Heart left ventricle (tissue), 16 donors: ENCODE measurements at places on chromosomes 11 and 22. TPM values are rescaled to one million over a fixed set of nuclear protein-coding genes. Genes with fewer than 3 reads are reported as not detected.

The C11orf42 gene
- total RNA-seq, result not detected

- no peak for DNase-seq
Observed at GRCh38 chr11:28343304-28344233, 235.4 kb downstream of the METTL15 start.

- DNase-seq, result no peak
Observed at GRCh38 chr11:58564231-58564630, 11.4 kb downstream of the LPXN start.

DNA sequence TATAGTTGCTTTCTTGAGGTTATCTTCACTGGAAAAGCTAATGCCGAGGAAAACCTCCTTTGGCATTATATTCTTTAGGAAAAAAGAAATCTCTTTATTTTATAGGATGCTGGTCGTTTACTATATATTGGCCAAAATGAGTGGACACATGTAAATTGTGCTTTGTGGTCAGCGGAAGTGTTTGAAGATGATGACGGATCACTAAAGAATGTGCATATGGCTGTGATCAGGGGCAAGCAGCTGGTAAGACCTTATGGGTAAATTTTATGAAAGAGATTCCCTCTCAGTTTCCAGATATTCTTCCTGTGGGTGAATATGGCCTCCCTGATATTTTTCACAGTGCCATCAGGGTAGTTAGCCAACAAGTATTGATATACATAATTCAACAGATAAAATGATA is 29.4 kb upstream of the TTC36 start:
- no peak for DNase-seq

- peak; percentile 31 for DNase-seq
Observed at GRCh38 chr11:63761931-63762653, 6.5 kb downstream of the ZFTA start.

DNA sequence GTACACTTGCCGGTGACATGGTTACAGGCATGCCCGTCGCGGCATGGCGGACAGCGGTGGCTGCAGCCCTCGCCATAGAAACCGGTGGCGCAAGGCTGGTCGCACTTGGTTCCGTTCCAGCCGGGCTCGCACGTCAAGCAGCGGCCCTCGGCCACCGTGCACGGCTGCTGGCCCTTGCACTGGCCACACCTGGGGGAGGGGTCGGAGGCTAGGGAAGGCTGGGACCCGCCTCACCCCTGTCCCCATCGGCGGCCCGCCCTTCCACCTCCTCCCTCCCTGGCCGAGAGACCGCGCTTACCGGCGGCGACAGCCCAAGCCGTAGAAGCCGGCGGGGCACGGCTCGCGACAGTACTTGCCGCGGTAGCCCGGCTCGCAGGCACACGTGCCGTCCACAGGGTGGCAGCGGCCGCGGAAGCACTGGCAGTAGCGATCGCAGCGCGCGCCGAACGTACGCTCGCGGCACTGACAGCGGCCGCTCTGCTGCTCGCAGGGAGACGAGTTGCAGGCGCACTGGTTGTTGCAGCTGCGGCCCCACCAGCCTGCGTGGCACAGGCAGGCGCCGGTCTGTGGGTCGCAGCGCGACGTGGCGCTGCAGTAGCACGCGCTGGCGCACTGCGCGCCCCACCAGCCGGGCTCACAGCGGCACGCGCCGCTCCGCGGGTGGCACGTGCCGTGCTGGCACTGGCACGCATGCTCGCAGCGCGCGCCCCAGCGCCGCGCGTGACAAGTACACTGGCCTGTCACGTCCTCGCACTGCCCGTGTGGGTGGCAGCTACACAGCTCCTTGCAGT is 6.7 kb downstream of the SCARF2 start:
- DNase-seq, result no peak

- no peak for DNase-seq
Observed at GRCh38 chr11:8838248-8838647, 72.7 kb upstream of the AKIP1 start.

GRCh38 chr11:849104-849824 is 6.6 kb downstream of the TSPAN4 start:
- no peak for DNase-seq

DNA sequence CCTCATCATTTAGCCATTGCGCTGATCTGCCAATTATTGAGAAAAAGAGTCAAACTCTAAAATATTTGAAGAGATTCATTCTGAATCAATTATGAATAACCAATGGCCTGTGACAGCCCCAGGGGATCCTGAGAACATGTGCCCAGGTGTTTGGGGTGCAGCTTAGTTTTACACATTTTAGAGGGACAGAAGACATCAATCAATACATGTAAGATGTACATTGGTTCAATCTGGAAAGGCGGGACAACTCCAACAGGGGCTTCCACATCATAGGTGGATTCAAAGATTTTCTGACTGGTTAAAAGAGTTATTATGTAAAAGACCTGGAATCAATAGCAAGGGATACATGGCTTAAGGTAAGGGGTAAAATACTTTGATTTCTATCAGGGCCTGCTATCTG is 4.9 kb upstream of the MRGPRE start:
- DNase-seq, result no peak

GRCh38 chr11:47905358-47906059 is 57.4 kb upstream of the NUP160 start:
- no peak for DNase-seq

DNA sequence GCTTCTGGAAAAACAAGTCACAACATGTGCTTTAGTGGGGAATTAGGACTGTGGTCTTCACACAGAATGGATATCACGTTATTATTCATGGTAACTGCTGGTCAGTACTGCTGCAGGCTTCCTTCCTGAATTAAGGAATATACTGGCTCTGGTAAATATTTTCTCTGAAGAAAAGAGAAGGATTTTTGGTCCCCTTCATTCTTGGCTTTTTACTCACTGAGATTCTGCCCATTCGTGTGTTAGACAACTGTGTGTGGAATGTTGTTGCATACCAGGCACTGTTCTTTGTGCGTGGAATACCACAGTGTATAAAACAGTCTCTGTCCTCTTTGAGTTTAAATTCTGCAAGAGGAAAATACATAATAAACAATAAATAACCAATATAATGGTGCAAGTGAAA is 80.3 kb downstream of the ALX4 start:
- DNase-seq, result no peak

GRCh38 chr11:70633610-70634009 is 235.3 kb downstream of the CTTN start:
- DNase-seq, result no peak

- no peak for DNase-seq
Observed at GRCh38 chr11:12116425-12117032, 6.1 kb downstream of the MICAL2 start.

GRCh38 chr22:22741843-22742242 is 97.4 kb downstream of the GGTLC2 start:
- DNase-seq, result no peak
